ENCODE measurements at places on chromosomes 2 and 18. TPM values are rescaled to one million over a fixed set of nuclear protein-coding genes. Genes with fewer than 3 reads are reported as not detected.

SPIRE1 gene
- 0.22 TPM for polyA plus RNA-seq

PDE11A gene
- not detected for polyA plus RNA-seq

NT5C1B gene
- not detected for polyA plus RNA-seq

SLC5A7 gene
- not detected for polyA plus RNA-seq

VPS54 gene
- 6.2 TPM for polyA plus RNA-seq

ADD2 gene
- polyA plus RNA-seq, result 15.9 TPM

RAB6C gene
- polyA plus RNA-seq, result 0.07 TPM

GRHL1 gene
- 0.25 TPM for polyA plus RNA-seq

MARCHF4 gene
- polyA plus RNA-seq, result not detected

NEU2 gene
- polyA plus RNA-seq, result not detected

ZNF804A gene
- polyA plus RNA-seq, result 1.2 TPM

Measured in B cell (primary cell).